ENCODE measurements at places on chromosomes 4 and X.

DNA sequence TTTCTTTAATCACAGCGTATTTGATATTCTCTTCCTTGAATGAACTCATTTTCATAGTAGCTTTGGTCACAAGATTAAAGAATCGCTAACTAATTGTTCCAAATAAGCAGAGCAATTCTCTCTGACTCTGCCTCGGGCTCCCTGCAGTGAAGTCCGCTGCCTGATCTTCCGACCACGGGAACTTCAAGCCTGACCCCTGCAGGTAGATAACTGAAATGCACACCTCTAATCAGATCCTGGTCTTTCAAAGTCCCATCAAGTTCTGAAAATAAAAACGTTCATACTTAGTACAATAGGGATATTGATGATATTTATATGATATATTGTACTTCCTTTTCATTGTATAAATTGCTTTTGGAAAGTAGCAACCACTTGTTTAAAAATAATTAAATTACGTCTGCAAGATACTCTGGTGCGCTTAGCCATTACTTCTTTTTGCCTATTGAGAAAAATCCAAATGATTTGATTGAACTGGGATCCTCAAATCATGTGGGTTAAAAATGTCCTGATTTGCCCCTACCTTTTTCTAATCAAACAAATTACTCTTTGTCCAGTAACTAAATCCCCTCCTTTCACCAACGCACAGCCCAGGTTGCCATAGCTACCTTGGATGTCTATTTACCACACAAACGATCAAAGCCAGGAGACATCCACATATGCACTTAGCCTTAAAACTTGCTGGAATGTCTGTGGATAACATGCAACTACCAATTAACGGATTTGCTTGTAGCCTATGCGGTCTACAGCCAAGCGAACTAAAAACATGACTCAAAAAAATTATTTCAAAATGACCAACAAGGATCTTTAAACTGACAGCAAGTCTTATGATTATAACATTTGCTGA is 4.2 kb downstream of the MID1 start:
- DNase-seq, result peak; percentile 42

DNA sequence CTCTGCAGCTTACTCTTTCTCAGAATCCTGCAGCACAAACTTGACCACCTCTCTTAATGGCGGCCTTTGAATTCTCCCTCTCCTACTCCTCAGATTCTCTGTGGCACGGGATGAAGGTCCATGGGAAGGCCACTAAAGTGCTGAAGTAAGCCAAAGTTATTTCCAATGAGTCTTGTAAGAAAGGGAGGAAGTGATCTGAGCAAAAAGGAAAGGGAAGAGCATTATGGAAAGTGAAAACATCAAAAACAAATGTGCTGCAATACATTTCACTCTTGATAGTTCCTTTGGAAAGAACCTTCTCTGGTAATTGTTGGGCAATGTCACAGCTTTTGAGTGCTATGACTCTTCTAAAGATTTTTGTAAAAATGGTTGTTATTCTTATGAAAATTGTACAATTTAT is 54.3 kb upstream of the CAMK2D start:
- no peak for DNase-seq

GRCh38 chrX:1500701-1501624 is 36.0 kb downstream of the P2RY8 start:
- DNase-seq, result peak; percentile 53

- no peak for DNase-seq
Observed at GRCh38 chr4:21885241-21885640, 63.3 kb downstream of the KCNIP4 start.

DNA sequence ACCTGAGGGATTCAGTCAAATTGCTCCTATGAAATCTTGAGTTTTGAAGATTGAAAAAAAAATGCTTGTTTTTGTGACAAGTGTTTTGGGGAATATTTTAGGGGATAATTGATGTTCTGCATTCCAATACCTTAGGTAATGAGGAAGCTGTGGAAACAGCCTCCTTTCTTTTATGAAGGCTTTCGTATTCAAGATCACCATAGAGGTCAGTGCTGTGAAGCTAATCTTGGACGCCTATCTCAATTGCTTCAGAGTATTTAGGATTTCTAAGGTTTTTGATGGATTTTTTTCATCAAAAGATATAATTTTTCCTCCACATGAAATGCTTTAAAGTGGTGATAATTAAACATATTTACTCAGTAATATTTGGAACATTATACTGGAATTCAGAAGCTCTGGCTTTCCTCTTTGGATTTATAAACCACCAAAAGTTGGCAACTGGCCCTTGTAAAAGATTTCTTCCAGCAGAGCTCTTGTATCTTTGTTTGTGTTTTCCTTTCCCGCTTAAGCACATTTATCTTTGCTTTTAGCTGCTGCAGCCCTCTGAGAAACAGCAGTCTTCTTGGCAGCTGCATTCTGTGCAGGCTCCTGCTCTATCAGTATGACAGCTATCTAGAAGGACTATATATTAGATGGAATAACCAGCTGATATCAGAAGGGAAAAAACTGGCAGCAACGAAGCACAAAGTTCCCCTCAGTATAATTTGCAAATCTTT is 63.7 kb downstream of the HMGB2 start:
- no peak for DNase-seq

DNA sequence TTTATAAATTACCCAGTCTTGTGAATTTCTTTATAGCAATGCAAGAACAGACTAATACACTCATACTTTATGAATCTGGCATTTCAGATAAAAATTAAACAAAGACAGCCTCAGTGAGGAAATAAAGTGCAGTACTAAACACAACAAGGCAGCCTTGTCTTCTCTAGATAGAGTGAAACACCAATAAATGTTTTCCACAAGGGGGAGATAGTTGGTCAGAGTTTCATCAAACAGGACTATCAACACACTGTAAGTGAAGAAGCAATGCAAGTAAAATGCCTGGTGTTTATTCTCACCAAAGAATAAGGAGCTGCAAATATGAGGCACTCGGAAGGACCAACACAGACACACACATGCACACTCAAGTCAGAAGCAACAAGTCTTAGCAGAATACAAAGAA is 62.8 kb downstream of the FAM9B start:
- peak; percentile 47 for DNase-seq

DNA sequence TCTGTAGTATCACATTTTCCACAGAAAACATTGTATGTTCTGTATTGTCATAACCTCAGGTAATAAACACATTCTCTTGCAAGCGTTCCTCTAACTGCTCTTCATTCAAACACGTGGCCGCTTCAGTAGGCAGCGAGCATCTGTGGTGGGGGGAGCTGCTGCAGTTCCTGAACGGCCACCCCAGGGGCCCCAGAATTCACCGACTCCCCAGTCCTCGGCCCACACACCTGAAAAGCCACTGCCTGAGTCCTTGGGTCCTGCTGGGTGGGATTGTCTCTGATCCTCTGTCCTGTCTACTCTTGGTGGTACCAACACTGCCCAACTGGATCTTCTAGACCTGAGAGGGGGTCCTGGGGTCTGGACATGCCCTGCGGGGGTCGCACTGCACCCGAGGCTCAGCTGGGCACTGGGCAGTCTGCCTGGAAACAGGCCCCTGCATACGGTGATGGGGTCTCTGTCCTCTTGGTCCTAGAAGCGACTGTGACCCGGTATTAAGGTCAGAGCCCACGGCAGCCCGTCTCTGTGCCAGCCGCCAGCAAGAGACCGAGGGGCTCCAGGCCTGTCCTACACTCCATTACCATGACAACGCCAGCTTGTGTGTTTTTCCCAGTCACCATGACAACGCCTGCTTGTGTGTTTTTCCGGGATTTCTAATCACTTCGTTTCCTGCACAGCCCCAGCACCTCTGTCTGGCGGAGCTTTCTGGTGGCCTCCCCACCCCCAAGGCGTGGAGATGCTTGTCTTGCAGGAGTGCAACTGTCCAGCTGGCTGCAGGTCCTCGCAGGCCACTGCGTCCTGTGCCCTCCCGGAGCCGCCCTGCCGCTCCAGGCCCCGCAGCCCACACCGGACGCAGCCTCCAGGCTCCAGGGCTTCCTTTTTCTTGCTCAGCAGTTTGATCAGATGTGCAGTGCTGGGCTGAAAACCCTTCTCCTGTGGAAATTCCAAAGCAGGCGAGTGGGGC is 16.0 kb downstream of the CTBP1 start:
- DNase-seq, result no peak

GRCh38 chrX:92247076-92247475 is 467.9 kb downstream of the PCDH11X start:
- DNase-seq, result no peak

GRCh38 chr4:59848457-59848856 is 1351.7 kb upstream of the ADGRL3 start:
- DNase-seq, result no peak

DNA sequence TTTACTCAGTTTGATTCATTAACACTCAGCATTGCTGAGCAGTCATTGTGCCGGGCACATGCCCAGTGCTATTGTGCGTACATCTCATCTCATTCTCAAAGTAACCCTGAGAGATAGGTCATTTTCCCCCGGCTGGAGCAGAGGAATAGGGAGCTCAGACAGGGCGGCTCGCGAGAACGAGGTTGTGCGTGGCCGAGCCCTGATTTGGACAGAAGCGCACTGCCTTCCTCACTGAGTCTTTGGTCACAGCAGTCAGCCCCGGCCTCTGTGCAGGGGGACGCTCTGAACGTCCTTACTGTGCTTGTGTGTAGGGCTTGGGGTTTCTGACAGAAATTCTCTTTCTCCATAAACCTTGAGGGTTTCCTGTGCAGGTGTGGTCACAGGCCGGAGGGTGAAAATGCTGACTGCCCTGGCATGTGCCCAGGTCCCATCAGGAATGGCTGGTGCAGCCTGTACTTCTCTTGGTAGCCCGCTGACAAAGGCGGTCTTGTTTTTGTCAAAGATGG is 39.5 kb downstream of the NOP14 start:
- no peak for DNase-seq

DNA sequence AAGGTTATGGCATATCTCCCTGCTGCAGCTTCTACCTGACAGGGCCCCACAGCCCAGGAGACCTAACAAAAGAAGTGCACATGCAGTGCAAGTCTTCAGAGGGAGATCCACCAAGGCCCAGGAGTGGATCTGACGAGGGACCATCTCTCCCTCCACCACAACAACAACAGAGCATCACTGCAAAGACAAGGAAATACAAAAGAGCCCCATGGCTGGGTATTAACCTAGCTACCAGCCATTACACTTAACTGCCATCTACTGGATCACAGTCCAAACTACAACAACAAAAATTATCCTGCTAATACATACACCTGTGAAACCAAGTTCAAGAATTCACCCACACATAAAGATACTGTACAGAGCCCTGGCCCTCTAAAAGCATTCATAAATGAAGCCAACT is 280.2 kb upstream of the SLC7A11 start:
- DNase-seq, result peak; percentile 7

DNA sequence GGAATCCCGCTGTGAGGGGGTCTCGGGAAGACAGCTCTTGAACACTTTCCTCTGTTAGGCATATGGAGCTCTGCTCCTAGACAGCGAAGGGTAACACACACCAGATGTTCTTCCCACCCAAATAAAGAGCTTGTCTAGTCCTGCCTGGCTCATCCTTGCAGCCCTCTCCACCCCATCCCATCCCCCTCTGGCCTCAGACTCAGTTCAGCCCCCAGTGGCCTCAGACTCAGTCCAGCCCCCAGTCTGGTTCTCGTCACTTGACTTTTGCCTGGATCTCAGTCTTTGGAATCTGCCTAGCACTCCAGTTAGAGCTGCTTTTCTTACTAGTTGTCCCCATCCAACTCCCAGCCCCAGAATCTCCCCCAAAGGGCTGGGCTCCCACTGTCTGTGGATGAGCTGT is 14.9 kb downstream of the RAB33A start:
- DNase-seq, result no peak

DNA sequence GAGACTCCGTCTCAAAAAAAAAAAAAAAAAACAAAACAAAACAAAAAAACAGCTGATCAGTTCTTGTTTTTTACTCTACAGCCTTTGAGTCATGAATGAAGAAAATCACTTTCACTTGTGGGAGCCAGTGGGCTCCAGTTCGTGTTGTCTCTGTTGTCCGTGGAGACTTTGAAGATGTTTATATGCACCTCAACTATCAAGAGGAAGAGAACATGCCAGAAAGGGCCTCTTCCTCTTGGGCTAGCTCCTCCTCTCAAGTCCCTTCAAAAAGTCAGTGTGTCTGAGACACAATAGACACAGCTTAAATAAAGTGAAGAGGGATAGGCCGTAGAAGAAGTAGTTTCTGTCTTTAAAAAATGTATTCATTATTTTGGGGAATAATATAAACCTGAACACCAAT is 182.7 kb downstream of the KDR start:
- peak; percentile 34 for DNase-seq

DNA sequence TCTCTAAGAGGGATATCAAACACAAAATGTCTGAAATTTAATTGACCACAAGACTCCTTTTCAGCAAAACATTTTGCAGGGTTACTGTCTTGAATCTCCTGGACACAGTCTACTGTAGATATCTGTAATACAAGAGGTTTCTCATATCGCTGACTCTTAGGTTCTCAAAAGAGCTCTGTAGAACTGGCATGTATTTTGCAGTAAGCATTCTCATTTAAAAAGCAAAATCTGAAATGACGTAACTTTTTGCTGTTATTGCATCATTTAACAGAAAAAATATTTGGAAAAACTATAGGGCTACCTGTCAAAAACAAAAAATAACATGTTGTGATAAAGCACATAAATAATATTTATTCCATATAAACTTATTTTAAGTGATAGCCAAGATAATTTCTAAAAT is 114.2 kb downstream of the CDS1 start:
- DNase-seq, result no peak

- no peak for DNase-seq
Observed at GRCh38 chr4:102640669-102641068, 120.1 kb downstream of the MANBA start.

DNA sequence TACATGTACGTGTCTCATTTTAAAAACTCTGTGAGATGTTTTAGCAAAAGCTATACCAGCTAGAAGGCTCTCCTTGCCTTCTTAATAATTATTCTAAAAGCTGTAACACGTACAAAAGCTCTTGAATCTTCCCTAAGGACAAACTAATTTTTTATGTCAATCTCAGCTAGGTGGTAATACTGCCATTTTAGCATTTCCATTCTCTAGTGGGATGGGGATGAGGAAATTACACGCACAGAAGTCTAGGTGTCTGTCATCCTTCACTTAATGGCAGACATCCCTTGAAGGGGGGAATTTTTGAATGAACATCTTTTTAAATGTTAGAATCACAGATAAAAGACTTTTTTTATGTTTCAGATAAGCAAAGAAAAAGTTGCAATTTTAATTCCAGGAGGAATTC is 569.1 kb downstream of the DMD start:
- DNase-seq, result no peak

DNA sequence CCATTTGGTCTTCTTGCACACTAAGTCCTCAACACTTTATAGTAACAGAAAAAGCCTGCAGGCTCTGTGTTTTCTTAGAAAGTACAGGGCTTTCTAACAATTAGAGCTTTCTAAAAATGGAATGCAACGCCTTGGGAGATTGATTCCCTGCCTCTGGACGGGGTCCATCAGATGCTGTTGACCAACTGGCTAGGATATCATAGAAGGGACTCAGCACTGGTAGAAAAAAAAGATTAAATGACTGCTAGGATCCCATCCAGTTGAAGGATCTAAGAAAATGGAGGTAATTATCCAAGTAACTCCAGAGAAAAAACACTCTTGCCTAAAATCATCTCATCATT is 39.5 kb downstream of the USP46 start:
- DNase-seq, result no peak

DNA sequence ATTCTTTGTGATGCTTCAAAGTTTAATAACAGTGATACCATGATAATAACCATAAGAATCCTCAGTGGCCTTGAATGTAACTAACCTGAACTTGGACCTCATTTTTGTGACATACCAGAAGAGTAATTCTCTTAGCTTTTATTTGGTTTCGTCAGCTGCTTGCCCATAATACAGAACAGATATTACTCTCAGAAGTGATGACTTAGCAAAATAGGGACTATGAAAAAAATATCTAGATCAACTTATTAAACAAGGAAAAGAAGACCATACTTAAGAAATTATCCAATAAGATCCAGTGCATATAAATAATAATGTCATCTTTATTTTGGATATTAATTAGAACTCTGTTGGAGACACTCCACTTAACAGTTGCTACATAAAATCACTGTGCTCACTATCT is 236.9 kb upstream of the GPC4 start:
- DNase-seq, result no peak
